ENCODE measurements at places on chromosomes 6 and 20.

- peak; percentile 13 for DNase-seq
Measured at GRCh38 chr6:54266400-54266923, 41.8 kb upstream of the TINAG start.

- no peak for DNase-seq
Measured at GRCh38 chr6:157840776-157841175, 17.7 kb downstream of the SNX9 start.

DNA sequence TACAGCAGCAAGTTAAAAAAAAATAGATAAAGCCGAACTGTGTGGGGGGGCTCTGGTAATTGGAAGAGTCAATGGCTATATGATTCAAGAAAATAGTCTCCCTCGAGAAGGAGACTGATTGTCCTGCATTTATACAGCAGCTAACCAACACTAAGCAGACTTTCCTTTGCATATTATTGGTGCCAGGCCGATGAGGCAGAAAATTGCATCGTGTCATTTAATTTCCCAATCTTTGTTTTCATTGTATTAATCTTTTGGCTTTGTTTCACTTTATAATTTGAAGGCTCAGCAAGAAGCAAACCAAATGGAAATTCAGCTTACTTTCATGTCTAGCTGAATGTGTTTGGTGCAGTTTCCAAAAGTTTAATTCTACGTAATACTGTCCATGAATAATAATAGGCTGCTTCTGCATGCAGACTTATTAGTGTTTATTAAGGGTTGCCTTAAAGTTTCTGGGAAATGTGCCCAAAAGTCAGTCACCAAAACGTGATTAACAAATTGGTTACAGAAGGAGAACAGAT, 258.5 kb downstream of the HACE1 start:
- DNase-seq = no peak

GRCh38 chr6:121828146-121828886, 392.9 kb downstream of the GJA1 start:
- no peak for DNase-seq

DNA sequence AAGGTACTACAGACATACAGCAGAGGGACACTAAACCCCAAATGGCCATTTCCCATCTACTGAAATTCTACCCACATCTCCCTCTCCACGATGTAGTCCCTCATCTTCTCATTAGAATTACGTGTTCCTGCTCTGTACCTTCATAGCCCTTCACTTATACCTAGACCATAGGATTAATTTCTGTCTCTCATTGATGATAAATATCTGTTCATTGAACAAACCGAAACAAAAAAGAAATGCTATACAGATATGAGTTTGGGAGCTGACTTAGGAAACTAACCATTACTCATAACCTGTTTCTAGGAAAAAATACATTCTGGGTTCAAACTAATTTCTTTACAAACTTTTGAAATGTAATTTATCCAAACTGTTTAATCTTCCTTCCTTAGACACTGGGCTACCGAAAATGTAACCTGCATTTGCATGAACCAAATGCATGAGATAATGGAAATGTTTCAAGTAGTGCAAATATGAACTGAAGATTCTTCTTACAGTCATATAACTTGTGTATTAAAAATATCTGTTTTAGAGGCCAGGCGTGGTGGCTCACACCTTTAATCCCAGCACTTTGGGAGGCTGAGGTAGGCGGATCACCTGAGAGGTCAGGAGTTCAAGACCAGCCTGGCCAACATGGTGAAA, 85.3 kb downstream of the GJA10 start:
- no peak for DNase-seq

DNA sequence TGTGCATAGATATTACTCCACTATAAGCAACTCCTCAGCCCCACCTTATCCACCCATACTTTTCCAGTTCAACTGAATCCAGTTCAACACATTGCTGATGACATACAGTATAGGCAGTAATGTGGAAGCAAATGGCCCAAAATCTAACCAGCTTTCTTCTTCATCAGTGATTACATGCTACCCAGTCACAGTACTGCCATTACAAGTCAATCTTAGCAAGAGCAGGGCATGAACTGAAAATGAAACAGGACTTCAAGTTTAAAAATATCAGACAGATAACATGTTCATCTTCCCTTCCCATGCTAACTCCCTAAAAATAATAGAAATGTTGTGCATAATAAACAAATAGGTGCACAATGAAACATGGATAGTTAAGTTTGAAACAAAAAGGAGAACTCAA, 19.2 kb downstream of the RRAGD start:
- no peak for DNase-seq

DNA sequence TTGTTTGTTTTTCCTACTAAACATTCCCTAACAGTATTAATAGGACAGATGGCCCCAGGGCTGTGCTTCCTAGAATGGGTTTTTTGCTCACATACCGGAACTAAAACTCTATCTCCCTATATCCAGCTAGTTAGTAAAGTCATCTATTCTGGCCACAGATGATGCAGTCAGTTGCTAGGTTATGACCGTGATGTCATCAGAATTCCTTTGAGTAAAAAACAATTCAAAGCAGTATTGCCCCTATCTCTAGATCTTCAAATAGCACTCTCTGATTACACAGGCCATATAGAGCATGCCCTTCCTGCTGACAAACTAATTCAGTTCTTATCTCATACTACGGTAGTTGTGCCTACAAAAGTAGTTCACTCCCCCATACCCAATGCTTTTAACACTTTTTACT, 17.9 kb upstream of the ZNF451 start:
- no peak for DNase-seq

DNA sequence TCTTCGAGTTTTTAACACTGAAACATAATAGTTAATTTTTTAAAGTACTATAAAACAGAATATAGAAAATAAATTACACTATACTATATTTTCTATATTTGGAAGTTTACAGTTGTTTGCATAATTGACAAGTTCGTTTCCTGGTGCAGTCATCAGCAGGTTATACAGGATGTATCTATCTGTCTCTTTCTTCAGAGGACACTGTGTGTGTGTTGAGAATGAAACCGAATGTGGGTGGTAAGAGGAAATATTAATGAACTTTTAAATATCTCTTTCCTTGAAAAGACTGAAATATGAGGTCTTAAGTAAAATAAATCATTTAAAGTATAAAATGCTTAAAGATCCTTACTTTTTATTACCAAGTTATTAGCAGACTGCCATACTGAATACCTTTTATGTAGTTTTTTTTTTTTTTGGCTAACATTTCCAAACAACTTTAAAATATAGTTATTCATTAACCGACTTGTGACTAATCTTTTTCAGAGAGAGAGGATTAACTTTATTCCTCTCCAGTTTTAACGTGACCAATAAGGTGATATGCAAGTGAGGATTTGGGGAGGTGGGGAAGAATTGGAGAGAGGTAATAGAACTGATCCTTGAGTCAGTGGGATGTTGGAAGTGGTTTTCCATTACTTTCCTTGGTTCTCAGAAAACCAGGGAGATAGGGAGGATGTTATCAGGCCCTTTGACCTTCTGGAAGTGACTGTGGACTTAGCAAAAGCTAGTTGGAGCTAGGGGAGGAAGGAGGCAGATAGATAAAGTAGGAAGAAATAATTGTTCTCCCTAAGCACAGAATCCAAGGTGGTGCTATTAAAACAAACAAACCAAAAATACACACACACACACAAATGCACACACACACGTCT, 380.0 kb upstream of the FLRT3 start:
- DNase-seq = no peak

DNA sequence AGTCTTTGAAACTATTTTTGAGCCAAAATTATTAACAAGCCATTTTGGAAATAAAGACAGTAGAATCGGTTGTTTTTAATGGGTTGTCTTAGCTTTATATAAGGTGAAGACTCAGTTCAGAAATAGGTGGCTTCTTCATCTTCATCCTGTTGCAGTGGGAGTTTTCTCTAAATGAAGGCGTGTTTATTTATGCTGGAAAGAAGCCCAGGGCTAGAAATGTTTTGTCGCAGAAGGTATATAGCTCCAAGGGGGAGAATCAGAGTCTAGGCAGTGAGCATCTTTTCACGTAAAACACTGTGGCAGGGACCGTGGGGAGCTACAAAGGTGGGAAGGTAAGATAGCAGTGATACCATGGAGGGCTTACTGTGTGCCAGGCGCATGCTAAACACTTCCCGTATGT, 34.3 kb downstream of the FARS2 start:
- DNase-seq = no peak

GRCh38 chr20:29410806-29411457, 1846.5 kb upstream of the DEFB115 start:
- no peak for DNase-seq

DNA sequence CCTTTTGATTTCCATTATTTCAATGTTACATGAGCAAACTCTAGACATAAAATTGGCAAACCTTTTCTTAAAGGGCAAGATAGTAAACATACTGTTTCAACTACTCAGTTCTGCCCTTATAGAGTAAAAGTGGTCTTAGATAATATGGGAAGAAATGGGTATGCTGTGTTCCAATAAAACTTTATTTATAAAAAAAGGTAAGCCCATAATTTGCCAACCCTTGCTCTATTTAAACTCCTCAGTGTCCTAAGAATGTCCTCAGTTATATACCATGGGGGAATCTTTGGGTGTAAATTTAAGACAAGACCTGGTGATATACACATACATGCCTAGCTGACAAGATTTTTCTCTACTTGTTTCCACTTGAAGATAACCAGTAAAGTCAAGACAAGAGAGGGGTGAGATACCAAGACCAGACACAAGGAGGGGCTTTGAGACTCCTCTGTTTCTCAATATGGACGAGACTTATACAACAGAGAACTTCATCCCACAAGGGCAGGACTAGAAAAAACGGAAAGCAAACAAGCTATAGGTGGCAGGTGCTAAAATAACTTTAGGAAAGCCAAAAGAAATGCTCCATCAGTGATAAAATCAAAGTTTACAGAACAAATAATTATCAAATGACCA, 10.5 kb downstream of the SNX3 start:
- no peak for DNase-seq

- no peak for DNase-seq
Measured at GRCh38 chr6:167738386-167738785, 88.3 kb upstream of the AFDN start.

DNA sequence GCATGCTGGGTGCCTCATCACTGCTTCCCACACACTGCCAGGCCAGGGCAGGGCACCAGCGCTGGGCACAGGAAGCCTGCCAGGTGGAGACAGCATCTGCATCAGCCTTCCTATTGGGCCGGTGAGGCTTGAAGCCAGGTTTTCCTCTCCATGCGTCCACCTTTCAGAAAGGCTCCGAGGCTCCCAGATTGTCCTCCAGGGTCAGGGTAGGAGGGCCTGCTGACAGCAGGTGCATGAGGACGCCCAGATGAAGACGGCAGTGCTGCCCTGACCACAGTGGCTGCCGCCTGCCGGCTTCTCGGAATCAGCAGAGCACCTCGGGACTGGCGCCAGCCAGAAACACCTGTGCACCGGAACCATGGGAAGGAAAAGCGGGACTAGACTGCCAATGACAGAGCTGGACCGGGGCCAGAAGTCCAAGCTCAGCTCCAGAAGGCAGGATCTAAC, 170.5 kb upstream of the CST7 start:
- no peak for DNase-seq

DNA sequence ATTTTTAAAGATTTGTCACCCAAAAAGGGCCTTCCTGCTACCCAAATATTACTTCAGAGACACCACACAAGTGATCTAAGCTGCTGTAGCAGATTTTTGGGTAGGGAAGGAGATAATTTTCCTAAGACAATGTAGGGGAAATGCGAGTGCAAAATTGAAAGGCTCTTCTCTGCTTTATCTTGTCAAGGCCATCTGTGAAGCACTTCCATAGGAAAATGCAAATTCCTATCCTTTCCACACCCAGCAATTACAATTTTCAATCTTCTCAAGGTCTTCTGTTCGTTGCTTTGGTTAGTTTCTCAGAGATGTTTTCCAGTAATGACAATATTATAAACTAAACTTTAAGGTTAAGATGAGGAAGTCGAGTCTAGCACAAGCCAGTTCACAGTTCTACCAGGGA, 53.4 kb downstream of the HDGFL1 start:
- no peak for DNase-seq

DNA sequence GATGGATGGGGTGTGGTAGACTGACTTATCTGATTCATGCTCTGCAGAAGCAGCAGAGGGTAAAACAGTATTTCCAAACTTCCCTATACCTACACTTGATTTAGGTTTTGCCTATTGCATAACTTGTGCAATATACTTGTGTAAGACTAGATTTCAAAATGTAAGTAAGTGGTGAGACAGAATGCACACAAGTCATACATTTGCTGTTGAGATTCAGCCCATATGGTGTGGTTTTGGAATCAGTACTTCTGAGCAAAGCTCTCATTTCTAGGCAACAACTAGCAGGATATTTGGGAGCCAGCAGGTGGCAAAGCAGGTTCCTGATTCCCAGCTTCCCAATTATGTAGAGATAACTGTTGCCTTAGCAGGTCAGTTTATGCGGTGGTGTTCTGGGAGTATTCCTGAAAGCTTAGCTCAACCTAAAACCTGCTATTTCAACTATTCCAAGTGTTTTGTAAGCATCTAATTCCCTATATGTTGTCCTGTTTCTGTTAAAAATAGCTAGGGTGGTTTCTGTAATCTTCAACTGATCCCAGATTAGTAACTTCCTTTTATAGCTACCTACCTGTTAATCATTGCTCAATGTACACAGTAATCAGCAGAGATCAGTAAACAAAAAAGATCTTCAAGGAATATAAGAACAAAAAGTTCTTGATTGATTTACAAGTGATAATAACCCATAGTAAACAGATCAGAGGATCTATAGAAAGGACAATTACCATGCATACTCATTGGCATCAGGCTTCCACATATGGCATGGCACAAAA, 8.5 kb upstream of the FABP7 start:
- DNase-seq = no peak

GRCh38 chr6:16206595-16207037, 31.8 kb upstream of the GMPR start:
- DNase-seq = no peak

DNA sequence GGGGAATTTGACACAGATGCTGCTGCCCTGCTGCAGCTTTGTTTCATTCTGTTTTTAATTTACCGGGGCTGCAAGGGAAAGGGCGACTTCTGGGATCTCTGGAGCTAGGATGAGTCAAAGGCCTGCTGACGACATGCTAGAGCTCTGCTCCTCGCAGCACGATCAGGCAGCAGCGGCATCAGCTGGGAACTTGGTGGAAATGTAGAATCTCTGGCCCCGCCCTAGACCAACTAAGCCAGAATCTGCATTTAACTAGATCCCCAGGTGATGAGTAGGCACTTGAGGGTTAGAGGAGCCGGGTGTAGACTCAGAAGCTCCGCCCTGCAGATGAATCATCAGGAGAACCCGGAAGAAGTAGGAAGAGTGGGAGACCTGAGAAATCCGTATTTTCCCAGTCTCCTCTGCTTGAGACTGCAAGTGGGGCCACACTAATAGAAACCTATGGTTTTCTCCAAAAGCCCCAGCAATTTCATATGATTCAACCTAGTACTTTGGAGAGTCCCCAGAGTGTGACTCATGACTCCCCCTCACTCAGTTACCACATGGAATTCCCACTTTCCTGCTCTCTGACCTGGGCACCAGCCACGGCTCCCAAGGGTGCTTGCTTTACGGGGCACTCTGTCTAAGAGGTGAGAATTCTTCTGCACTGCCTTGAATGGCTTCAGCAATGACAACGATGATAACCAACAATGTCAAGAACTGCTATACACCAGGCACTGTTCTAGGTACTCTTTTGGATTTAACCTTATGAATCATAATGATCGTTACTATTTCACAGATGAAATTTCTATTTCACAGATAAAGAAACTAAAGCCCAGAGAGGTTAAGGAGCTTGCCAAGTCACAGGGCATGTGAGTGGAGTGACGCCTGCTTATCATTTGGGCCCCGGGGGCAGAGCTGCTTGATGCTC, 18.1 kb downstream of the TUBB2B start:
- peak; percentile 89 for DNase-seq

- DNase-seq = no peak
Measured at GRCh38 chr6:137640086-137640485, 145.9 kb upstream of the OLIG3 start.

GRCh38 chr6:69097948-69098347, 462.9 kb downstream of the ADGRB3 start:
- no peak for DNase-seq

All from NT2/D1 (cell line).